ENCODE measurements at places on chromosomes 3 and 15. TPM values are rescaled to one million over a fixed set of nuclear protein-coding genes. Genes with fewer than 3 reads are reported as not detected.

DNA sequence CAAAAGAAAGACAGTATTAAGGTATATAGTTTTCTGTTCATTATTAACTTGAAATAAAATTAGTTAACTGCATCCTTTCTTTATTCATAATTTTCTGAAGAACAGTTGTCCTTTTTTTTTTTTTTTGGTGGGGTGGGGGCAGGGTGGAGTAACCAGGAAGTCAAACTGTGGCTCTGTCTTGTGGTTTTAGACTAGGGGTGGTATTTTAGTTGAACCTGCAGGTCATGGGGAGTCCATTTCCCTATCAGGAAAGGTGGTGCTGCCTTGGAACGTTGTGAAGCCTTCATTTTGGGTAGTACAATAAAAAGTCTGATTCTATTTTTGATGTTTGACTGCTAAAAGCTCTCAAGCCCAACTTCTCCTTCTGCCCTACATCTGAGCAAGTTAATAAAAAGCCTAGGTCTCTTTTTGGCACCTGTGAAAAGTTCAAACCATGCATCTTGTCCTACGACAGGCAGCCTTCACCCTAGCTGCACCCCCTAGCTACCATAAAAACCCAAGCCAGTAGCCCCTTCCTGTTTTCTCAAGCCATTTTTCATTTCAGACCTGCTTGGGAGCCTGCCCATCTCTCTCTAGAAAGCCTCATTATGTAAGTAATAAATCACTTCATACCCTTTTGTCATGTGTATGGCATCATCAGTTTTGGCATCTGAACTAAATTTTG is 31.2 kb upstream of the RIOX2 start:
- DNase-seq: no peak

DNA sequence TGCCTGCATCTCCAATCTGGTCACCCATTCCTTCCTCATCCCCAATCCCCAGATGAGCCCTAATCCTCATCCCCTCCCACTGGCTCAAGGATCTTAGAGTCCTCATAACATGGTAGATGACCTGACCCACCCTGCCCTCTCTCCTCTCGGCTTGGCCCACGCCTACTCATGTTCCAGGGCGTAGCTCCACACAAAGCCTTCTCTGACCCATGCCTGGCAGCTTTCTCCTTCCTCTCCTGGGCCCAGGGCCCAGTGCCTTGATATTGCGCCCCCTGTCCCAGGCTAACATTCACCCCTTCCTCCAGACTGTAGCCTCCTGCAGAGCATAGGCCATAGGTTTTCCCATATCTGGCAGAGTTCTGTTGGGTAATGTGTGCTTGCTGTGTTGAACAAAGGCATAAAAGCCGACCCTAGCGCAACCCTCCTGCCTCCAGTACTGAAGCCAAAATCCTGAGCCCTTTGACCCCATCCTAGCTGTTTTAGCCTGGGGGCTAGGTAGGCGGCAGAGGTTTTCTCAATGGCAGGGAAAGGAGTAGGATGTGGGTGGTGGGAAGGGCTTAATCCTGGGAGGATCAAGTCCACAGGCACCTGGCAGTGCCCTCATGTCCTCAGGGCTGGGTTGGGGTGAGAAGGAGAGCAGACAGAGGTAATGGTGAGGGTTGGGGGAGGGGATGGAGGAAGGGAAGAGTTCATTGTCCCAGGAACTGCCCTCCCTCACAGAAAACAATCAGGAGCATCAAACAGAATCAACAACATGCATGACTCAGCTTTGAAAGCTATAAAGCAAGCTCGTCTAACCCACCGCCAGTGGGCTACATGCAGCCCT is 35.5 kb downstream of the MESD start:
- no peak for DNase-seq

HOMER2 gene
- total RNA-seq: 56.4 TPM

DNA sequence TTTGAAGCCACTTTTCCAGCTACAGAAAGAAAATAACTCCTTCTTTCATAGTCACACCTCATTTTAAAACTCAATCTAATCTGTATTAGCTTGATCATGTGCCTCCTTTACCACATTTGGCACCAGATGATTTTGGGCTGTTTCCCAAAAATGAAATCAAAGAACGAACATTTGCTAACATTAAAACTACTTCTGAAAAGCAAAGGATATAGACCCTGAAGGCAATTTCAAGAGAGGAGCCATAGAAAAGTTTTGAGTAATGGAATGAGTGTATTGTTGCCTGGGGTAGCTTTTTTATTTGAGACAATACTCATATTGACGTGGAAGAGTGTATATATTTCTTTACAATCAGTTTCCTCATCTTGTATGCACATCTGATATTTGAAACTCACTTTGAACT is 152.8 kb upstream of the TBL1XR1 start:
- DNase-seq: no peak

GRCh38 chr15:27683121-27683520 is 416.0 kb downstream of the OCA2 start:
- DNase-seq: no peak

GRCh38 chr3:140601881-140602280 is 76.0 kb upstream of the TRIM42 start:
- no peak for DNase-seq

DNA sequence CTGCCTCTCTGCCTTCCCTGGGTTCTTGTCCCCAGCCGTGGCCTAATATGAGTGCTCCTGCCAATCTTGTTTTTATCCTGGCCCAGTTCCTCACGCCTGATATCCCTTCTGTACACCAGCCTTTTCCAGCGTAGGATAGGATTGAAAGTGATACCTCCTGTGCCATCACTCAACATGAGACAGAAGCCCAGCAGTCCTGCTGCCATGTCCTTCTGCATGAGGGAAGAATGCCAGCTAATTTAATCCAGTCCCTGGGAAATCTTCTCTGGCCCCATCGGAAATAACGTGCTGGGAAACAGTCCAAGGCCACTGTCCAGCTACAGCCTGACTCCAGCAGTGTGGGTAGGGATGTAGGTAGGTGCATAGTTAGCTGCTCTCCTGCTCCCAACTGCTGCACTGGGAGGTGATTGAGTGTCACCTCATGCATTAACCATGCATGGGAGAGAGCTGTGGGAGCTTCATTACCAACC is 92.0 kb upstream of the TPM1 start:
- DNase-seq: no peak

- DNase-seq: no peak
These were observed 22.8 kb downstream of the PLS1 start for GRCh38 chr3:142618917-142619461.

- no peak for DNase-seq
These were observed 645.4 kb downstream of the ZBBX start for GRCh38 chr3:166734734-166735133.

DNA sequence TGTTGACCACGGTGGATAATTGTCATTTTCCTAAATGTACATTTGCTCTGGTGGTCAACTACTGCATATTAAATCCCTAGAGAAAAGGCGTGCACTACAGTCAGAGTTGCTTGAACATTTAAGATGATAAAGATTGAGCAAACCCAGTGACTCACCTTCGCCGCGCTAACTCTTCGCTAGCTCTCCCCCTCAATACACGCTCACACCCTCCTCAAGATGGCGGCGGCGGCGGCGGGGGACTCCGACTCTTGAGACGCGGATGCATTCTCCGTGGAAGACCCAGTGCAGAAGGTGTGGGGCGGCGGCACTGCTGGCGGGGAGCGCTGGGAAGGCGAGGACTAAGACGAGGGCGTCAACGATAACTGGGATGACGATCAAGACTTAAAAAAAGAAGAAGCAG is 79.8 kb upstream of the PFN2 start:
- no peak for DNase-seq

DNA sequence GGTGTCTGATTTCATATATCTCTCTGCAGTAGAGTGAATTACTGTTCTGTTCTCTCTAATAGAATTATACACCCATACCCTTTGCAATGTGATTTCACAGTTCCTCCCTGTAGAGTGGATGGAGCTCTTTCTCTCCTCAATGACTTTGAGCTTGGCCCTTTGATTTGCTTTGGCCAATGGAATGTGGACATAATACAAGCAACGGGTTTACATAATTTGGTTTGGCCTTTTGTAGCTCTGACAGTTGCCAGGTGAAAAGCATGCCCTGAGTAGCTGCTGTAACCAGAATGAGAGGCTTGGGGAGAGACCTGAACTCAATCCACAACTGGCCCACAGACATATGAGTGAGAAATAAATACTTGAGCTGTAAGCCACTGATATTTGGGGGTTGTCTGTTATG is 32.1 kb downstream of the ZDHHC23 start:
- DNase-seq: no peak

GREM1 gene
- 68.4 TPM for total RNA-seq

Data from kidney epithelial cell (primary cell).